Stimulated activated CD8-positive, alpha-beta memory T cell treated with anti-CD3 and anti-CD28 coated beads, Interleukin-15, amount 100 ng/mL, for 24 hours (primary cell): ENCODE measurements at places on chromosomes 11 and 22.

DNA sequence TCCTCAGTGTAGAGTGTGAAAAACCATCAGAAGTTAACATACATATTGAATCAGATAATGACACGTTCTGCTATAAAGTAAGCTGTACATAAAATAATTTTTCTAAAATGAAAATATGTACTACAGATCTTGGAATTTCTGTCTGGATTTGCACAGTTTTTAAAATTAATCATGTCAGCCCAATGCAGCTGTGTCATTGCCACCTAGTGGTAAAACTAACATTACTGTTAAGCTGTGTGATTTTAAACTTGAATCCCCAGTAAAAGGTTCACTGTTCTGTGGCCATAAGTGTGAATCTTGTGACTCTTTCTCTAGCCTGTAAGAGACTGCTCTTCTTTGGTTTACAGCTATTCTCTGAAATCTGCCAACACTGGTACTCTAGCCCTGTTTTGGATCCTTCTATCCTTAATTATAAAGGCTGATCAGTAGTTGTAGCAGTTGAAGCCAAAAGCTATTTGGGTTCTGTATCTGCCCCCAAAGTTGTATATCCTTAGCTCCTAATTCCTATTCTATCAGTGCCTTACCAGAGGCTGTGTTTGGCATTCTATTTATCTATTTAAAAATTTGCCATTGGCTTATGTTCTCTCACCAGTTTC is 4.0 kb downstream of the JRKL start:
- no peak for DNase-seq

- no peak for DNase-seq
These were observed 17.1 kb upstream of the SNX32 start for GRCh38 chr11:65816696-65817095.

DNA sequence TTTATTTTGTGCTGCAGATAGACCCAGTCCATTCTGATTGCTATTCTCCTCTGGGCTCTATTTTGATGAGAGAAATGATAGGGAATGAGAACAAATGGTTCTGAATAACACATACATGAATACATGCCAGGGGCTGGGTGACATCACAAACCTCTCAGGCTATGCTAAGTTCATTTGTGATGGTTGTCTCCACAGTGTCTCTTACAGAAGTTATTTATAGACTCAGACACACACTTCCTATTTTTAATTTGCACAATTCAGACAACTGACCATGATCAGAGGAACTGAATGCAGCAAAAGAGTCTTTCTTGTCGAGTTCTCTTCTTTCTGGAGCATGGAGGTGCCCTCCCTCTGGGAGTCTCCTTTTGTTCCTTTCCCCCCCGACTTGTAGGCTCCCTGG is 991.7 kb downstream of the OPCML start:
- no peak for DNase-seq

GRCh38 chr11:30585892-30586250 is 282 bp downstream of the MPPED2 start:
- no peak for DNase-seq

DNA sequence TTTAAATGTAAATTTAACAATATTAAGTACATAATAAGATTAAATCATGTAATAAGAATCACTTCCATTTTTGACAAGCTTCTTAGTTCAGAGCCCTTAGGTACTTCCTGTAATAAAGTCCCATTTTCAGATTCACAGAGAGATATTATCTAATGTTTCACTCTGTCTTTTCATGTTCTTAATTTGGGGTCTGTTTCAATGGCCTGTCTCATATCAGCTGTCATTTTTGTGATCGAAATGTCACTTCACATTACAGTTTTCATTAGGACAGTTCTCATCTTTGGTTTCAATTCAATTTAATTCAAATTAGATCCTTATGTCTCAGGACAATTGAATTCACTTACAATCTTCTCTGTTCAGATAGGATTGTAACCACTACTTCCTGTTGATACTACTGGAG is 22.6 kb upstream of the OLFML1 start:
- no peak for DNase-seq

DNA sequence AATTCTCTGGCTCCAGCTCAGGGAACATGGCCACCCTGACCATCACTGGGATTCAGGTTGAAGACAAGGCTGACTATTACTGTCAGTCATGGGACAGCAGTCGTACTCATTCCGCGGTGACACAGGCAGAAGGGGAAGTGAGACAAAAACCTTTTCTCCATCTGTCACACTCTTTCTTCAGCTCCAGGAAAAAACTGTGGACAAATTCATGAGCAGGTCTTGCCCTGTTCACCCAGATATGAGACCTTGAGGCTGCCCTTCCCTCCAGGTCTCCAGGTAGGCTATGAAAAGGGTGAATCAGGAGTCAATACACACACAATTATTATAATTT is 39.4 kb upstream of the GGTLC2 start:
- no peak for DNase-seq

DNA sequence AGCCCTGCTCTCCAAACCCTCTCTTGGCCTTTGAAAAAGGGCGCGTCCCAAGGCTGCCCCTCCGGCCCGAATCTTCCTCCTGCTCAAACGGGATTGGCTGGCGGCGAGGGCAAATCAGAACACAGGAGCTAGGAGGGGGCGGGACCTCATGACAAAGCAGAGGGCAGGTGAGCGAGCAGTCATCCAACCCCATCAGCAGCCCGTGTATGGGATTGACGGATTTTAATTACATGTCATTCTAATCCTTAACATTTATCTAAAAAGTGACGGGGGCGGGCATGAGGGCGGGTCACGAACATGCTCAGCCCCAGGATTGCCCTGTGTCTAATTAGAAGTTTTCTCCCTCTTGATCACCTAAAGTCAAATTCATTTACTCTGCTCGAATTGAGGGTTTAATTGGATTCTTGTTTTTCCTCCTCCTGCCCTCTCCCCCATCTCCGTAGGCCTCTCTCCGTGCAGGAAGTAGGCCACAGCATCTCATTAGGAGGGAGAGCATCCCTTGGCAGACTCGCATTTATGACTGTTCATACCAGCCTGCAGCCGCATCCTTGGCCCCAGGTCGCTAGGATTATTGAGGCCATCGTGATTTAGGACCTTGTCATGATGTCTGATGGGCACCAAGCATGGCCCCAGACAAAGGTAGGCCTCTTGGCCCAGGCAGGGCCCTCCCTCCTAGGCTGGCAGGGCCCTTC is 147.1 kb downstream of the CHST1 start:
- DNase-seq, result no peak

DNA sequence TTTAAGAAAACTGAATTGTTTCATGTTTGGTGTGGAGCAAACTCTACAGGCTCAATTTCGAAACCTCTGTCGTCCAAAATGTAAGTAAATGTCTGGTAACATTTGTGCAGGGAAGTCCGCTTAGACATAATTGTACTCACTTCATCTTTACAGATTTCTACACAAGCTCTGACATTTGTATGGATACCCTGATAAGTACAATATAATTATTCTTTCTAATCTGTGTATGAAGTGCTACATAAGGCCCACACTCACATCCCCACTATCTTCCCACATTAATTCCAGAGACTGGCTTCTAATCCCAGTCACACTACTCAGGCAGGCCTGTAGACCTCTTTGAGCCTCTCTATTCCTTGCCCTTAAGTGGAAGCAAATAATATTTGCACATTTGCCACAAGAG is 129.2 kb upstream of the LMO1 start:
- no peak for DNase-seq

GRCh38 chr11:120205596-120206161 is 5.2 kb upstream of the OAF start:
- DNase-seq, result no peak

DNA sequence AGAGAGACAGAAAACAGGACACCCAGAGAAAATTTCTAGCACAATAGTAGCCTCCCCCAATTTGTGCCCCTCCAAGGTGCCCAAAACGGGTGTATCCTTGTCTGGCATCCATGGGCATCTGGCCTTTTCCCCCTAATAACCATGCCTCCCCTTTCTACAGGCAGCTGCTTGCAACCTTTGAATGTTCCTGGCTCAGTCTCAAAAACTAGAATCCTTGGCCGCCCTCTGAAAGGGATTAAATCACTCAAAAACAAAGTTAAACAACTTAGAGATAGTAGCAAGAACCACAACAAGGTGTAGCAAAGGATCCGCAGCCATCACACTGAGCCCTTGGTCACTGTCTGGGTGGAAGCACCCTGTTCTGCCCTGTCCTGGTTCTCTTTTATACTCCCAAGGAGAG is 105.6 kb downstream of the MN1 start:
- DNase-seq, result no peak

DNA sequence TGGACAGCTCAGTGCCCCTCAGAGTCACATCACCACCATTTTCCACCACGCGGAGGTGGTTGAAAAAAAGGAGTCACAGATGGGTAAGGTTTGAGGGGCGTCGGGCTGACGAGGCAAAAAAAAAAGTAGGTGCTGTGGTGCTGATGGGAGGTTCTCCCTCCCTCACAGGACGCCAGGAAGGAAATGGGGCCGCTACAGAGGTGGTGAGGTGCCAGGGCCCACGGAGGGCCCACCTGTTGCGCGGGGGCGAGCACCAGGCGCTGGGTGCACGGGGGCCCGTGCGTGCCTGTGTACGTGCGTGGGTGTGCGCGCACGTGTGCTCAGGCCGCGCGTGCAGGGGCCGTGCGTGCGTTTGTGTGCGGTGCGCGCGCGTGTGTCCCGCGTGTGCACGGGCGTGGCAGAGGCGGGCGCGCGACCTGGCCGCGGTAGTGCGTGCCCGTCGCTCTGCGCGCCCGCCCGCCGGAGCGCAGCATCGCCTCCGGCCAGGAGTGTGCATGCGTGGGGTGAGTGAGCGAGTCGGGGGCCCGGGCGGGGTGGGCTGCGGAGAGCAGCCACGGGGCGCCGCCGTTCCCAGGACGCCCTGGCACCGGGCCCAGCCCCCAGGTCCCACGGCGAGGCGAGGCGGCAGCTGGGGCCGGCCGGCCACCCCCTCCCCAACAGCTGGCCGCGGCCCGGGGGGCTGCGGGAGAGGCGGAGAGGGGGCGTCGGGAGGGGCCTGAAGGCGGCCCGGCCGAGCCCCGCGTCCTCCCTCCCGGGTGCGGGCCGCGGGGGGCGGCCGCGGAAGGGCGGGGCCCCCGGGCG is 2.8 kb downstream of the PDGFB start:
- DNase-seq, result no peak

GRCh38 chr11:119316016-119316728 is 758 bp downstream of the MCAM start:
- no peak for DNase-seq

DNA sequence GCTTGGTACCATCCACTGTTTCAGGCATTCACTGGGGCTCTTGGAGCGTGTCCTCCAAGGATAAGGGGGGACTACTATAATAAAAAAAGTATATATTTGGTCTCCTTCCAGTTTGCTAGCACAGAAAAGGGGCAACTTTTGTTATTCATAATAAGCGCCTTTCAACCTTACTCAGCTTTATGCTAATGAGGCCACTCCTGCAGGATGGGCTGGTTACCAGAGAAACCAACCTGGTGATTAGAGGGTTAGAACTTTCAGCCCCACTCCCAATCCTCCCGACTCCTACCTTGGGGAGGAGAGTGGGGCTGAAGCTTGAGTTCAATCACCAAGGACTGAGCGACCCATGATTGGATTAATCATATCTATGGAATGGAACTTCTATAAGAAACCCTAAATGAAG is 31.8 kb downstream of the PPFIBP2 start:
- DNase-seq, result no peak

DNA sequence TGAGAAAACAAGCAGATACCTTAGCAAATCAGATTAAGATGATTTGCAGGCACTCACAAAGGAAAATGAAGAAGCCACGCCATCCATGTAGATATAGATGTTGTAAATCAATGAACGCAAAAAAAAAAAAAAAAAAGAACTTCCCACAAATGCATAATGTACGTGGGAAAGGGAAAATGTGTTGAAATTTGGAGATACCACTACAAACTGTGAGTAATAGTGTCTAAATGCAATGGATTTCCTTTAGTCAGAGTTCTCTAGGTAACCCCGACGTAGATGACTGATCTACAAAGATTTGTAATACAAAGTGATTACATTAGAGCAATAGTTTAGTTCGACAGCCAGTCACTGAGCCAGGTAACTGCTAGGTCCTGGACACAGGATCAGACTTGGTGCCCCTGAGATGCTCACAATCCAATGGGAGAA is 783 bp upstream of the ANKRD54 start:
- DNase-seq, result no peak

DNA sequence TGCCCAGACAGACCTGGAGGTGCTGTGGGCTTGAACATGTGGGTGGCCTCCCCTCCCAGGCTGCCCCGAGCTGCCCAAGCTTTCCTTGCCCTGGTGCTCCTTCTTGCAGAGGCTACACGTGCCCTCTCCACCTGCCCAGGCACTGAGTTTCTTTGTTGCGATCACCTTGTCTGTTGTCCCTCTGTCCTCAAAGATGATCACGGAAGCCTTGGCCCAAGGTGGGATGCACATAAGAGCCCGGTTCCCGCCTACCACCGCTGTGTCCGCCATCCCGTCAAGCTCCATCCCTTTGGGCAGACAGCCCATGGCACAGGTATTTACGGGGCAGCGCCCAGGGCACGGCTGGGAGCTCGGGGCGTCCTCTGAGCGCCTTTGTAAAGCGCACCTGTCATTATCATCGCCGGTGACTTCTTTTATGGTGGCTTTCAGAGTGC is 67.5 kb downstream of the MED15 start:
- no peak for DNase-seq

GRCh38 chr11:126115816-126116331 is 53.2 kb upstream of the CDON start:
- DNase-seq, result no peak

DNA sequence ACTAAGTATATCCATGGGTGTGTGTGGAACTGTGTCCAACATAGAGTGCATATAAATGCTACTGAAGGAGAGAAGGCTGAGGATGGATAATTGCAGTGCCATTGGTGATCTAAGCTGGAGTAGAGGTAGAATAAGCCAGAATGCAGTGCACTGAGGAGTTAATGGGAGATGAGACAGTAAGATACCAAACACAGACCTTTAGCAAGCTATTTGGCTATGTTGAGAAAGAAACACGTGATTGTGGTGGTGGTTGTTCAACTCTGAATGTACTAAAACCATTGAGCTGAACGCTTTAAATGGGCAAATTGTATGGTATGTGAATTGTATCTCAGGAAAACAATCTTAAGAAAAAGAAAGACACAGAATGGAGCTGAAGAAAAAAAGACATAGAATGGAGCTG is 22.8 kb downstream of the JAML start:
- DNase-seq, result no peak

GRCh38 chr11:127061947-127062346 is 61.4 kb upstream of the KIRREL3 start:
- no peak for DNase-seq

DNA sequence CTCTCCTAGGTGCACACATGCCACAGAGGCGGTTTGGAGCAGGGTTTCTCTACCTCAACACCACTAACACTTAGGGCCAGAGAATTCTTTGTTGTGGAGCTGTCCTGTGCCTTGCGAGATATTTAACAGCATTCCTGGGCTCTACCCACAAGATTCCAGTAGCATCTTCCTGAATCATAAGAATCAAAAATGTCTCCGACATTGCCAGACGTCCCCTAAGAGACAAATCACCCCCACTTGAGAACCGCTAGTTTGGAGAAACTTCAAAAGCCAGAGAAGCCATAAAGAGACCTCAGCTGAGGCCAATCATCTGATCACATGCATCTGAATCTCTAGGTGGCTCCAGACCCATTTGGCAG is 16.1 kb downstream of the MFNG start:
- no peak for DNase-seq
